ENCODE measurements at places on chromosomes 5 and 9.

DNA sequence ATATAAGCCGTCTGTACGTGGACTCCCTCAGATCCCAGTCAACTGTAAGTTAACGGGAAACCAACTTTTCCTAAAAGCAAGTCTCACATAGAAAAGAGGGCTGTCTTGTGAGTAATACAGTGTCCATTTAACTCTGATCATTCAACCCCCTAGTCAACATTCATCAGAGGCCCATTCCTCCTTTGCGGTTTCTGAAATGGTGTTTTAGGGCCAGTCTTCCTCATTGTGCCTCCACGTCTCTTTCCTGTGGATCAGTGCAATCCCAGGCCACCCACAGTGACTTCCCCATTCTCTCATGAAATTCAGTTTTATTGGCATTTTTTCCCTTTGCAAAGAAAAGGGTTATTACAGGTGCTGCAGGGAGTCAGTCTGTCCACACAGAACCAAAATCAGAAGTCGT is 261.8 kb downstream of the NR3C1 start:
- DNase-seq = peak; percentile 77

DNA sequence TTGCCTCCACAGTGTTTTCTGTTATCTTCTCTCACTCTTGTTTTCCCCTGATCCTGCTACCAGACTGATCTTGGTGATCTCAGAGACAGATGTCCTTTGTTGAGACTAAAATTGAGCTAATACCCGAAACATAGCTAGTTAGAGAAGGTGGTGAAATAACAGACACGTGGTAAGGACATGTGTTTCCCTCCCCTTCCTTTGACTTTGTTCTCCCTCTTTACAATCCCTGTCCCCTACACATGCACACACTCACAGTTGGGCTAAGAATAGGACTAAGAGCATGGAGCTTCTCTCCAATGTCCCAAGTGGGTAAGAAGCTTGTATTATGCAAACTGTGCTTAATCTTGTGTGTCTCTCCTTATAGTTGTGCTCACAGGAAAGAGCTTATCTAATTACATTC is 1603.0 kb upstream of the C9orf72 start:
- DNase-seq = no peak

DNA sequence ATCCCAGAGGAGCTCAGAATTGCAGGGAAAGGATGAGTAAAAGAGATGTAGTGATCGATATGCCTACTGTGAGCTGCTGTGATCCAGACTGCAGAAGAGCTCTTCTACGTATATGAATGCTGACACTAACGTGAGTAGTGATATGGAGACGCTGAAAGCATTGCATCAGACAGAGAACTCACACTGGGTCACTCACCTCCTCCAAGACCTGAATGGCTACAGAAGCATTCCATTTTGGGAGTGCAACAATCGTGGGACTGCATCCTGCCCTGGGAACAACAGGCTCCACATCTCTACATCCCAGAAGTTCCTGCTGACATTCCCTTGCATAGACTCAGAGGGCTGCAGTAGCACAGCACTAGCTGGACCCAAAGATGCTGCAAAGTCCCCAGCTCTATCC is 755.9 kb upstream of the MEF2C start:
- no peak for DNase-seq

- no peak for DNase-seq
These were observed 41.4 kb upstream of the PAPPA start for GRCh38 chr9:116112236-116112635.

DNA sequence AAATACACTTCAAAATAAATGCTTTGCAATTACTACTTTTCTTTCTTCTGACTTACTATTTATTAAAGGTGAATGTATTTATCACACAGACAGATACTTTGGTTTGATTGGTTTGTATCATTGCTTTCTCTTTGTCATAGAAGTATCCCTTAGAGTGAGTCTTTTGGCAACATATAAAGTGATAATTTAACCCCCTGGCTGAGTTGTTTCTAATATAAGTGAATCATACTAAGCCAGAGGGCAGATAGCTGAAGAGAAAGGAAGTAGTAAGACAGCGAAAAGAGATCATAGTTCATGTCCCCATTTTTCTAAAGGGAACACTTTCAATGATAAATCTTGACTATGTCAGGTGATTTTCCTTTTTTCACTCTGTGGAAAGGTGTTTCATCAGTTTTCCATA is 38.6 kb downstream of the CAMK4 start:
- no peak for DNase-seq

DNA sequence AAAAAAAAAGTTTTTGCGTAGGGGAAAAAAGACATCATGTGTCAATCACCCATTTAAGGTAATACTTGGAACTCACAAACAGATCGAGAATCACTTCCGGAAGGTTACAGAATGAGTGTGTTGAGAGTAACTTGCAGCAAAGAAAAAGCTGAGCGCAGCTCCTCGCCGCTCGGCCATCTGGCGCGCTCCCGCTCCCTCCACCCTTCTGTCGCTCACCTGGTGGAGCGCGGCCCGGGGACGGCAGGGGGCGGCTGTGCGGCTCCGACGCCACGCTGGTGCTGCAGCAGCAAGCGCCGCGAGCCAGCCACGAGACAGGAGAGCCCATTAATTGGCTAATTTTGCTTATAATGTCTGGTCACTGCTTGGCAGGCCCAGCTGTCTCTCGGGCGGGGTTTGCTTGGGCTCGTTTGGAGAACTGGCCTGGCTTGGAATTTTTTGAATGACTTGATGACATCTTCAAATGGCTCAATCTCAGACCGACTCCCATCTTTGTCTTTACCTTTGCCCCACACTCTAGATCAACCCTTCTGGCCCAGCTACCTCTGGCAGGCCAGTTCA is 601.8 kb downstream of the CCDC171 start:
- DNase-seq = no peak

DNA sequence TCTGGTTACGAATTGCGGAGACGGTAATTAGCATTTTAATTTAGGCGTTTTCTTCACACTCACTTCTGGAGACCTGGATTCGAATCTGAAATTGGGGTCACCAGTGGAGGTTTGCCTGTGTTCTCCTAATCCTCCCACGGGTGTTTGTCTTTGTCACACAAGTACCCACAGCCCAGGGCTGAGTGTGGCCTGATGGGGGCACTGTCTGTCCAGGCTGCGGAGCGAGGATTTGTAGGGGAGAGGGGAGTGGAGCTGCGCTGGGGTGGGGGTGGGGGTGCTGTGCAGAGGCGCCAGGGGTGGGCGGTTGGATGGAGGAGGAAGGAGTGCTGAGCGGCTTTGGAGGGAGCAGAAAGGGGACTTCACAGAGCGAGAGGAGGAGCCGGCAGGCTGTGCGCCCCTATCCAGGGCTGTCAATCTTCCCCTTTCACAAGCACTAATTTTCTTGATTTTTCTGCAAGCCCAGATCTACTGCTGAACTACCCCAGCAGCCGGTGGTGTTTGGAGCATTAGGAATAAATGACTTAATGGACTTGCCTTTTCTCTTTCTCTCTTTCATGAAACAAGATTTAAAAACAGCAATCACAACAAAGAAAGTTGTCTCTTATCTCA is 53.1 kb downstream of the TSPAN17 start:
- DNase-seq = peak; percentile 12

GRCh38 chr5:173451031-173451430 is 122.8 kb upstream of the STC2 start:
- DNase-seq = no peak

DNA sequence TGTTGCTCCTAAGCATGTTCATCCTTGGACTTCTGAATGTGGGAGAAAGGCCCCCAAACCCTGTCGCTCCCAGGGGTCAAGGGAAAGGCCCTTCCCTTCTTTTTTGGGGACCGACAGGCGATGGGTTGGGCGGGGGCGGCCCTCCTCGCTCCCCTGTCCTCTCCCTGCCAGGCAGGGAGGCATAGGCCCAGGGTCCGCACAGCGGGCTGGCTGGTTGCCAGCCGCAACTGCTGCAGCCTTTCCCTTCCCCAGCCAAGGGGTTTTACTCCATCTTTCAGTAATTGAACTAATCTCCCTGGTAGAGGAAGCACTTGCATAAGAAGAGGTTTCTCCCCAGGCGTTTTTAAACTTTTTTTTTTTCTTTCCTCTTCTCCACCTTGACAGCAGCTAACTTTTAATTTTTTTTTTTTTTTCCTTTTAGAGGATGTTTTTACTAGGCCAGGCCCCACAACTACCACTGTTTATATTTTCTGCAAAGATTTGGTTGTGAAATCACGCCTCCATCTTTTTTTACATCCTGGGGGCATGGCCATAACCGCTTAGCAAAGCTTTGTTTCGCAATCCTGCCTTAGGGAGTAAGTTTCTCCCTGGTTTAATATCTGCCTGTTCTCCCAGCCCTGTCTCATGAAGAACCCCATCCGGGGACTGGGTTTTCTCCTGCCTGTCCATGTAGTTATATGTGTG is 216.9 kb upstream of the ZNF608 start:
- peak; percentile 78 for DNase-seq

- no peak for DNase-seq
These were observed 387.4 kb downstream of the CETN3 start for GRCh38 chr5:90022002-90022710.

DNA sequence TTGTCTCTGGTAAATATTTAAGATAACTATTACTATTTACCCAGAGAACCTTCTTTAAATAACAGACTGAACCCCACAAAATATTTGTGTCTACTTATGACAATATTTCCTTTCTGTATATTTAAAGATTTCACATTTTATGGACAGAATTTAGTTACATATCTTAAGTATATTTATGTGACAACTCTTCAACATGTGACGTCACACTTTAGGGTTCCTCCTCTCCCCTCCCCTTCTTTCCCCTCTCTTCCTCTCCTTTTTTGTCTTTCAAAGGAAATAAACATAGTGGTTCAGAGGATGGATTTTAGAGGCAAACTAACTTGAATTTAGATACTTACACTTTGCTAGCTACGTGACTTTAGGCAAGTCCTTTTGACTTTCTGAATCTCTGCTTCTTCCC is 655.6 kb upstream of the NUDT12 start:
- DNase-seq = no peak

GRCh38 chr5:133290669-133291240 is 238.9 kb downstream of the HSPA4 start:
- DNase-seq = no peak

DNA sequence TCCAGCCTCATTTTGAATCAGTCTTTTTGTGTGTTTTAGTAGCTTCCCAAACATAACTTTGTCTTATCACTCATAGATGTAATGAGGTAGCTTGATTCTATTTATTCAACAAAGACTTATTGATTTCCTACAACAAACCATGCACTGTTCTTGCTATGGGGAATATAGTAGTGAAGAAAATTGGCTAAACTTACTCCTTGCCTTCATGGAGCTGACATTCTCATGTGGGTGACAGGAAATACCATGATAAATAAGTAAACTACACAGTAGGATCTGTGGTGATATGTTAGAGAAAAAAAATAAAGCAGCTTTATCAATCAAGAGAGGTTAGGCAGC is 255.7 kb upstream of the TNC start:
- DNase-seq = no peak

- DNase-seq = no peak
These were observed 12.2 kb upstream of the SPDL1 start for GRCh38 chr5:169571355-169571754.

DNA sequence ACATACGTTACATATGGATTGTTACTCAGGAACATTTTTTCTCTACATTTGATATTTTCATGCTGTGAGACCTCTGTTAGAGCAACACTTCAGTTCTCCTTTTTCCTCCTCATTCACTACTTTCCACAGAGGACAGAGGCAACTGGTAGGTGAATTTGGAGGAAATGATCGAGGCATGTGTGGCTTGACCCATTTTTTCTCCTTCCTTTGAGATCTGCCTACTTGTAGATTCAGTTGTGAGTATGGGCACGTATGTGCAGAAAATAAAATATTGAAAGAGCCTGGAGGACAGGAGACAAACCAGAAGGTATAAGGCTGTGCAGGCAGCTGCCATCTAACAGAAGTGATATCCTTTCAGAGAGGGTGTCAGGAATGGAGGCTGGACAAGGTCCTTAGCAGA is 19.2 kb upstream of the KIF2A start:
- no peak for DNase-seq

DNA sequence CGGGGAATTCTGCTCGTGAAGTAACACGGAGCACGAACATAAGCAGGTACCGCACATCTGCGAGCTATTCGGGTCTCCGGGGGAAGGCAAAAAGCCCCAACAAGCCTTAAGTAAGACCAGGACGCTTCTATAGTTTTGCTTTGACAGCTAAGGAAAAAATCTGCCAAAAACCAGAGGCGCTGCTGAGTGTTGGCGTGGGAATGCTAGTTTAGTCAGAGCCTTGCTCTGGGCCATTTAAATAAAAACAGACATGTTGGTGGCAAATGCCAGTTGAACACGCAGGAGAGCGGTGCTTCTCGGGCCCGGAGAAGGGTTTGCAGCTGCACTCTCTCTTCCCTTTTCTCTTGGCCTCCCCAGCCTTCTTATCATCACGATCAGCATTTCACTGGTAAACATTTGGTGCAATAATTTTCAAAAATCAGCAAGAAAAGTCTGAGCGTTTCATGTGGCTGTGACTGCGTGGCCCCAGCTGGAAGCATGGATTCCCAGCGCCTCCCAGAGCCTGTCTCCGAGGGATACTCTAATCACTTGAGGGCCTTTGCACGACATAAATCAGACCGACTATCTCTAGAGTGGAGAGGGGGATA is 6.4 kb upstream of the NOTCH1 start:
- DNase-seq = peak; percentile 77

DNA sequence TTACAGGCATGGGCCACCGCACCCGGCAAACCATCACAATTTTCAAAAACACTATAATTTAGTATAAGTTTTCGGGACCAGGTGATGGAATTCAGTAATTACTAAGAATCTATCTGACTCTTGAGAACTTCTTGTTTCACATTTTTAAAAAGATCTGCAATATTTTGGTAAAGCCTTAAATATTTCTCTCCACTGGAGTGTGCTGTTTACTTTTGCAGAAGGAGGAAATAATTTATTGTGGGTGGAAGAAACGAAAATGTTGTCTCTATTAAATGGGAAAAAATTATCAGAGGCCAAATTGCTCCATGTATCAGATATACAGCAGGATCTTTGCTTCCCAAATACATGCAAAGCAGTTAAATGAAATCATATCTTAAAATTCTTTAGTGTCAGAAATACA is 566.8 kb upstream of the CYLC2 start:
- no peak for DNase-seq

DNA sequence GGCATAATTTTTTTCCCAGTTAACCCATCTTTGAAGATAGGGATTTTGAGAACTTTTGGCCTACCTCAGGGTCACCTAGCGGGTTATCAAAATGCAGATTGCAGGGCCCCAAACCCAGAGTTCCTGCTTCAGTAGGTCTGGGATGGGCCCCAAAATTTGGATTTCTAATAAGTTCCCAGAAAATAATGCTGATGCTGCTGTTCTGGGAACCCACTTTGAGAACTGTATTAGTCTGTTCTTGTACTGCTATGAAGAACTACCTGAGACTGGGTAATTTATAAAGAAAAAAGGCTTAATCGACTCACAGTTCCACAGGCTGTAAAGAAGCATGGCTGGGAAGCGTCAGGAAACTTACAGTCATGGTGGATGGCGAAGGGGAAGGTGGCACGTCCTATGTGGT is 182.2 kb upstream of the DMRT1 start:
- DNase-seq = no peak

- no peak for DNase-seq
These were observed 17.1 kb downstream of the IER5L start for GRCh38 chr9:129160712-129161533.

GRCh38 chr9:83281306-83282255 is 218.6 kb upstream of the RASEF start:
- peak; percentile 24 for DNase-seq

Data from suppressor macrophage treated with lipopolysaccharide for 4 hours (primary cell).